ENCODE measurements at places on chromosomes 3 and 15. TPM values are rescaled to one million over a fixed set of nuclear protein-coding genes. Genes with fewer than 3 reads are reported as not detected.

GRCh38 chr3:151538456-151539393 is 77.9 kb upstream of the IGSF10 start:
- no peak for DNase-seq

DNA sequence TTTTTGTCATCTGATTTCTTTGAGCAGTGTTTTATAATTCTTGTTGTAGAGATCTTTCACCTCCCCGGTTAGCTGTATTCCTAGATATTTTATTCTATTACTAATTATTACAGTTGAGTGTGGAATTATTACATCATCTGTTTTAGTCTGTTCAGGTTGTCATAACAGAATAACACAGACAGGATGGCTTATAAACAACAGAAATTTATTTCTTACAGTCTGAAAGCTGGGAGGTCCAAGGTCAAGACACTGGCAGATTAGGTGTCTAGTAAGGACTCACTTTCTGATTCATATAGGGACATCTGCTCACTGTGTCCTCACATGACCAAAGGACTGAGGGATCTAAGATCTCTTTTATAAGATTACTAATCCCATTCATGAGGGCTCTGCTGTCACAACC is 121.3 kb upstream of the THBS1 start:
- no peak for DNase-seq

DNA sequence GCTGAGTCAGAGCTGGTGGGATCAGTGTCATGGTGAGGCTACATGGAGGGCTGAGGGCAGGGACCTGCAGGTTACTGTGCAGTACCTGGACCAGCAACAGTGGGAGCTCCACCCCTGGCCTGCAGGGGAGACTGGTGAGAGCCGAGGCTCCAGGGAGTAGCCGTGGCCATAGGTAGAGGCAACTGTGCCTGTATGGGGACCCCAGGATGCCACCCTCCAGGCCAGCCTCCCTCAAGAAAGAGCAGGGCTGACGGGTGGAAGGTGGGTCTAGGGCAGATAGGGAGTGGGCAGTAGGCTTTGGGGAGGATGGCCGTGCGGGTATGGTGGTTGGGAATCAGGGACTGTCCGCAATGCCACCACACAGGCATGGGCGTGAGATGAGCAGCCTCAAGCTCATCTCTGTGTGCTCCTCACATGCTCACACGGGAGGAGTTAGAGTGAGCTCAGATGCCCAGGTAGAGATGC is 35.5 kb downstream of the FBLN2 start:
- DNase-seq: no peak

TMA7 gene
- 342 TPM for polyA plus RNA-seq

DNA sequence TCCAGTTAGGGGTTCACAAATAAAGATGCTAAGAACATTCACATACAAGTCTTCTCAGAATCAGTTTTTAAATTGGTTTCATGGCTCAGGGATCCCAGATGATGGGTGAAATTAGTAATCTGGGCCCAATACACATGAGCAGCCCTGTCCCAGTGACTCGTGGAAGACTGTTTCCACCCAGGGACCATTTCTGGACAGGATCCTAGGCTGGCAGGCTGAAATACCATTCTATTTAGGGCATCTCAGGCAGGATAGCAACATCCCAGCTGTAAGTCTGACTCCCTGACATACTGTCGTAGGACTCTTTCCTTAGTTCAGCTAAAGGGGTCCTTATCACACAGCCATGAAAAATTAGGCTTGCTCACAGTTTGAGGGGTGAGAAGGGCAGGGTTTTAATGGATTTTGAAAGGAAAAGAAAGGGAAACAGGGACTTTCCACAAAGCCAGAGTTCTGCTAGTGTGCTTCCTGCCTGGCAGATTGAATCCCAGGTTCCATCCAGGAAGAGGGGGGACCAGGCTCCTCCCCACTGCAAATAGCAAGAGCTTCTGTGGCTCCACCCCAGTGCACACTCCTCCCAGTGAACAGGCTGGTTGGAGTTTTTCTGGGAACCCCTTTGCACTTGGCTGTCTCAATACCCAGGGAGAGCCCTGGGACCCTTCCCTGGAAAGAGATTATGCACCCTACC is 41.3 kb upstream of the LYZL4 start:
- no peak for DNase-seq

CACNA2D3 gene
- 2.7 TPM for polyA plus RNA-seq

GRCh38 chr3:138938056-138938876 is 8.7 kb downstream of the FOXL2 start:
- no peak for DNase-seq

- no peak for DNase-seq
Observed at GRCh38 chr3:131081224-131081623, 54.5 kb downstream of the NEK11 start.
